GM12864 (cell line): ENCODE measurements at places on chromosomes 5 and 9.
A peak's percentile ranks its signal among the peaks of the same experiment; 100 is the strongest.

- no peak for DNase-seq
Observed at GRCh38 chr9:129027224-129027684, 877 bp downstream of the SH3GLB2 start.

DNA sequence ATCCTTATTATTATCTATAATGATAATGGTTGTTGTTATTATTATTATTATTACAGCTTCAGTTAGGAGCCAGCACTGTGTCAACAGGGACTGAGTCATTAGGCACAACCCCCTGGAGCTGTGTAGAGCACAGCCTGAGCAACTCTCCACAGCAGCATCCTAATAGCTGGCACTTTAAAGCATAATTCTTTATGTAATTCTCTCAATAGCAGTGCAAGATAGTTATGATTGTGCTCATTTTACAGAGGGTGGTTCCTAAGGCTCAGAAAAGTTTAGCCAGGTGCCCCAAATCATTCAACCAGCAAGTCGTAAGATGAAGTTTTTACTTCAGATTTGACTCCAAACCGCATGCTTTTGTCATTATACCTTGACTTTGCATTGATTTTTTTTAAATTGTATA, 390.3 kb downstream of the ANXA1 start:
- DNase-seq: no peak

GRCh38 chr9:36129139-36129538, 7.4 kb upstream of the GLIPR2 start:
- no peak for DNase-seq

DNA sequence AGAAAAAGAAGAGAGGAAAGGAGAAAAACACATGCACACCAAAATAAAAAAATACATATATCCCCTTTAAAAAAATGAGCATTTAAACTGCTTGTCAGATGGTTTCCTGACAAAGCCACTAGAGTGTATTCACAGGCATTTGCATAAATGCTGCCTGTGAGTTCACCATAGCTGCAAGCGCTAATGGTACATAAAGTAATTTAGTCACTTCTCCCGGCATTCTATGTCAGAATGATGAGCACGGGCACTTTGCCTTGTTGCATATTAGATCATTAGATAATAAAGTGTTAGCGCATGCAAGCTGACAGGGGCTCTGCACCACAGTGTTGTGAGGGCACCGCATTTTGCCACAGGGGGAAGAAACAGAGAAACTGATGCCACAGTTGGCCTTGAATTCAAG, 280.6 kb downstream of the EBF1 start:
- peak; percentile 30 for DNase-seq

- no peak for DNase-seq
Observed at GRCh38 chr5:946720-947625, 54.3 kb downstream of the TRIP13 start.

DNA sequence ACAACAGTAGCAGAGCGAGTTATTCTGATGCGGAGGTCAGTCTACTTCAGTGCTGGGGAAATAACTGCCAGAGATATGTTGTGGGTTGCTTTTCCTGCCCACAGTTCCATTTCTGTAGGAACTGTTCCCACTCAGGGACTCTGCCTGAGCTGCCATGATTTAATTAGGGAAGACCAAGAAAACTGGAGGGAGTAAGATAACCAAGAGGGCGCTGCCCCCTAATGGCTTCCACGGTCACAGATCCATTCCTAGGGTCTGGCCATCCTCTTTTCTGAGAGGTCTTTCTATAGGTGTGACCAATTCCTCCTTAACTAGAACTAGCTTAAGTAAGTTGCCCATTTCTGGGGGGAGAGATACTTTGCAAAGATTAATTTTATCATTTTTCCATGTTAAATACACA, 125.9 kb downstream of the APBA1 start:
- DNase-seq: no peak

GRCh38 chr5:28468166-28468565, 1429.8 kb upstream of the CDH9 start:
- no peak for DNase-seq

DNA sequence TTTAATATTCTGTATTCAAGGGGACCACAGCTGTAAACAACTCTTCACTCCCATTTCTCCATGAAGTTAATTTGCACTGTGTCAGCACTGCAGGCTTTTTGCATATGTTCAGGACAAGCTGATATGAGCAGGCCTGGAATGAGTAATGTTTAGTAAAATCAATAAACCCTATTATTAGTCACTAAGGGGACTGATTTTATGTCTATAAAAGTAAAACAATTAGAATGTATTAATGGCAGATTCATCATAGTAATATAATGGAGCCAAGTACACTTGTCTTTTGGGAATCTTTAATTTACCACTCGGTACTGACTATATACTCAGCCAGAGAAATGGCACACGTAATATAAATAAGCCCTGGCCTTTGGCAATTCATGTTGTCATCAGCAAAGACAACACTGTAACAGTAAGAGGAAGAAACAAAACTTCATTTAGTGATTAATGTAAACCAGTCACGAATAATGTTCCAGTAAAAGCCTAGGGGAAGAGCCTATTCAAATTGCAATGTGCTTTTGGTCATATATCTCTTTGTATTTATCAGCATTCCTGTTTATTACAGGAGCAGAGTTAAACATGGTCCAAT, 111.6 kb downstream of the ZNF608 start:
- DNase-seq: no peak

DNA sequence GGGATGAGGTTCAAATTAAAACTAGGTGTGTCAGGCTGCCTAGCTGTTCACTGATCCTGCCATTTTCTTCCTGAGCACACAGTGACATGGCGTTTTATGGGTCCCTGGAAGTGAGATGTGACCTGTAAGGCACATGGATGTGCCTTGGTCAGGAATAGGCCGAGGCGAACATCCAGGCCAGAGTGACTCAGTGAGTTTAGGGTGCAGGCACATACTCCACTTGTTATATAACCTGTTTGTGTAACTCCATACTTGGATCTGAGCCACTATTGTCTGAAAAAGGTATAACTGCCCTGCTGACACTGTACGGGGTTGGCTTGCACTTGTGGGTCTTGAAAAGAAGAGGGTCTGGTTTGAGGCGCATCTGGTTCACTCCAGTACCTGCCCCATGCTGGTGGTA, 150.1 kb upstream of the ADAMTS16 start:
- no peak for DNase-seq

- no peak for DNase-seq
Observed at GRCh38 chr5:169270827-169271226, 30.1 kb downstream of the SLIT3 start.

- DNase-seq: no peak
Observed at GRCh38 chr5:31682851-31683250, 43.9 kb downstream of the PDZD2 start.

- DNase-seq: no peak
Observed at GRCh38 chr5:37932450-37932849, 92.6 kb upstream of the GDNF start.

DNA sequence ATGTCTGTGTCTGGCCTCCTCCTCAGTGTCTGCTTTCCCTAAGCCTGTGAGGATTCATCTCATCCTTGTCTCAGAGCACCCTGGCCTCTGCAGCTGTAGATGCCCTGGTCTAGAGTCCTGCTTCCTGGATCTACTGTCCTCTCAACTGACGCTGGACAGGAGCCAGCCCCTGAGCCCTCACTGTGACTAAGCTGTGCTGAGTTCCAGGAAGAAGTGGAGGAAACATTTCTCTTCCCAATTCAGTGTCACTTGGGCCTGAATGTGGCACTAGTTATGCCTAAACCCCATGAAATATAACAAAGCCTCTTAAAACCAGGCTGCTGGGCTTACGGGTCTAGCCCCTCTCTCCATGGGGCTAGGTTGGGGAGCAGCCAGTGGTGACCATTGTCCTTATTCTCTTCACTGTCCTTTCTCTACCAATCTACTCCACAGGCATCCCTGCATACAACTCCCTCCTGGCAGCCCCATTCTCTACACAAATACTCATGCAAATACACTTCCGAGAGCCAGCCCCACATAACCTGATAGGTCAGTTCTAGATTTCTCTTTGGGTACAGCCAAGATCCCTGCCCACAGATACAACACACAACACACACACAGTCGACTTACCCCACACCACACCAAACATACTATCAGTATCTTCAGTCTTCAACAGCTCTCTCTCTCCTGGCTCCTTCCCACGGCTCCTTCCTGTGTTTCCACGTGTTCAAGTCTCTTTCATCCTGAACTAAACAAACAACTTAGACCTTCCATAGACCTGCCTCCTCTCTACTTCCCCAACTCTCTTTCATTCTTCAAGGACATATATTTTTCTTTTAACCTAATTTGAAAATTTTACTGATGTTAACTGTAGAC, 220.8 kb downstream of the SNX18 start:
- no peak for DNase-seq

GRCh38 chr9:98943682-98944056, at the start of gene COL15A1:
Gene COL15A1, plus strand, starts transcription at chr9:98943907. Its CDS starts 155 bp downstream, at chr9:98944062.
- DNase-seq: no peak

- no peak for DNase-seq
Observed at GRCh38 chr9:114718801-114719221, 36.8 kb upstream of the TEX48 start.

DNA sequence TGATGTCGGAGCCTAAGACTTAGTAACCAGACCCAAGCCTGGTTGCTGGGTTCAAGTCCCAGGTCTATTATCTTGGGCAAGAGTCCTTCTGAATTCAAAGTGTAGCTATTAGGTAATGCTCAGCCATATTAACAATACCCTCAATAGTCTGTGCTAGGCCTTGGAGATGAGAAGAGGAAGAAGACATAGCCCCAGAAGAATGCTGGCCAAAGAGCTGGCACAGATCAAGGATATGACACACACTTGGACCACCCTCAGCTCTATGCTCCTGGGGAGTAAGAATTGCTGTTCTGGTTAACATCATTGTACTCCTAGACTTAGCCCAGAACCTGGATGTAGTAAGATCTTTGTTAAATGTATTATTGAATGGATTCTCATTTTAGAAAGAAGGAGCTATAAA, 426.7 kb downstream of the CDK5RAP2 start:
- no peak for DNase-seq

DNA sequence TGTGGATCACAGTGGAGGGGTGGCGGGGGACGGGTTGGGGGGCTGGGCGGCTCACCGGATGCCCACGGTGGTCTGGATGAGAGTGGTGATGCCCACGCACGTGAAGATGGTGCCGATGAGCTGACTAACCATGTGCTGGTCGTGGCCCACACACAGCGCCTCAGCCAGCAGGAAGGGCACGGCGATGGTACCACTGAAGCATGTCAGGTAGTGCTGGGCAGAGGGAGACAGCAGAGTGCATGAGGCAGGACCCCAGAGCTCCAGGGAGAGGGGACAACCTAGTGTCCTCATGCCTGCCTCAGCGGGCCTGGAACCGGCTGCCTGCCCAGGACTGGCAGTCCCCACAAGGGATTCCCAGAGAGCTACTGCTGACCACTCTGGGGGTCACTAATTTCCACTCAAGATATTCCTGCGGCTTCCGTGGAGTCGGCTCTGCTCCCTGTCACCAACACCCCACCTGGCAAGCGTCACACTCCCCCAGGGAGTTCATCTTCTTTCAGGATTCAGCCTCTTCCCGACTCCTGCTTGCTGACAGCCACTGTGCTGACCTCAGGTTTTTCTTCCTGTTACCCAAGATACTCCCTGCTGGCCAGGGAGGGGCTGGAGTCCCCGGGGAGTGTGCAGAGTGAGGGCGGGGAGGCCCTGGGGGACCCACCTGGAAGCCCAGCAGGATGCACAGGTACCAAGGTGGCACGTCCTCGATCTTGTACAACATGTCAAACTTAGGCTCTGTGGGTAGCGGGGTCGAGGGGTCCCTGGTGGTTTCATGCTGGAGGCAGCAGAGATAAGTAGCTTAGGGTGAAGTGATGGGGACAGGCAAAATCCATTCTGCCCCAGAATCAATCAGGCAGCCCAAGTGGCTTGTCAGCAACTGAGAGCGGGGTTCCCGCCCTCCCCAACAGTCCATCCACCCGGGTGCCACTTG, 998 bp downstream of the SLC23A1 start:
- no peak for DNase-seq
